ENCODE measurements at places on chromosomes 12 and 14.

GRCh38 chr12:116465856-116466255, 93.3 kb upstream of the MAP1LC3B2 start:
- no peak overlapping the region for H3K27ac ChIP-seq
- no peaks in the 10 kb centered on the region for H3K4me1 ChIP-seq
- no peak overlapping the region for H3K4me3 ChIP-seq
- H3K36me3 ChIP-seq: no peaks in the 10 kb centered on the region
- DNase-seq: no peak
- H3K27me3 ChIP-seq: no peaks in the 10 kb centered on the region

GRCh38 chr12:21559855-21560569, 33.9 kb downstream of the SPX start:
- peak; percentile 82 for DNase-seq
- no peak overlapping the region for H3K4me3 ChIP-seq
- no peak overlapping the region for H3K27ac ChIP-seq
- no peaks in the 10 kb centered on the region for H3K4me1 ChIP-seq
- no peaks in the 10 kb centered on the region for H3K27me3 ChIP-seq

DNA sequence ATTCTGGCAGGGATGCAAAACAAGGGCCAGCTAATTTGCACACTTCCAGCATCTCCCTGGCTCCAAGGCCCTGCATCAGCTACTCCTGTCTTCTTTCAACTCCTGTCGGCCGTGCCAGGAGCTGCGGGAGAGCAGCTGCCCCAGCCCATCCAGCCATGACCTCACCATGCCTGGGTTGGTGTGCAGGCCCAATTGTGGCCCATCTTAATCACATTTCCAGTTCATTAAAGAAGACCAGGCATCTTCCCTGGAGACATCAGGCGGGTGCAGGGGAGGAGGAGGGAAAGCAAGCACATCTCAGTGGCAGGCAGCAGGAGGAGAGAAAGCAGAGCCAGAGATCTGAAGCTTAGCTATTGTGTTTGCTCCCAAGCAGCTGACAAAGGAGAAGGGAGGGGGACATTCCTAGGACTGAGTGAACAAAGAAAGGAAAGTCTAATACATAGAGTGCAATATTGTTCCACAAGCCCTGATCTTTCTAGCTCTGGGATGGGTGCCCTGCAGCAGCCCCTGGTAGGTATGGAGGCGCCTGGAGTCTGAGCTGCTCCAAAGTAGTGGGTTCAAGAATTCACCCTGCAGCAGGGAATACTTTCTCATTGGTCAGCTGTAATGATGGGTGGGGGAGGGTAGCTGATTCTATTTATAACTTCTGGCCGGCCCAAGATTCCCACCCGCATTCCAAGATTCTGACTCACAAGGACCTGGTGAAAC, 40.1 kb downstream of the VWF start:
- H3K4me1 ChIP-seq: peaks cover 10% of the 10 kb centered on the region
- no peaks in the 10 kb centered on the region for H3K36me3 ChIP-seq
- peak overlapping the region; percentile 22 for H3K27ac ChIP-seq
- DNase-seq: peak; percentile 76
- H3K27me3 ChIP-seq: no peaks in the 10 kb centered on the region
- no peak overlapping the region for H3K4me3 ChIP-seq

- H3K4me1 ChIP-seq: peaks cover 11% of the 10 kb centered on the region
- H3K4me3 ChIP-seq: no peak overlapping the region
- no peak for DNase-seq
- H3K27me3 ChIP-seq: no peaks in the 10 kb centered on the region
- H3K27ac ChIP-seq: no peak overlapping the region
Observed at GRCh38 chr14:75174066-75174465, 2.3 kb downstream of the TMED10 start.

DNA sequence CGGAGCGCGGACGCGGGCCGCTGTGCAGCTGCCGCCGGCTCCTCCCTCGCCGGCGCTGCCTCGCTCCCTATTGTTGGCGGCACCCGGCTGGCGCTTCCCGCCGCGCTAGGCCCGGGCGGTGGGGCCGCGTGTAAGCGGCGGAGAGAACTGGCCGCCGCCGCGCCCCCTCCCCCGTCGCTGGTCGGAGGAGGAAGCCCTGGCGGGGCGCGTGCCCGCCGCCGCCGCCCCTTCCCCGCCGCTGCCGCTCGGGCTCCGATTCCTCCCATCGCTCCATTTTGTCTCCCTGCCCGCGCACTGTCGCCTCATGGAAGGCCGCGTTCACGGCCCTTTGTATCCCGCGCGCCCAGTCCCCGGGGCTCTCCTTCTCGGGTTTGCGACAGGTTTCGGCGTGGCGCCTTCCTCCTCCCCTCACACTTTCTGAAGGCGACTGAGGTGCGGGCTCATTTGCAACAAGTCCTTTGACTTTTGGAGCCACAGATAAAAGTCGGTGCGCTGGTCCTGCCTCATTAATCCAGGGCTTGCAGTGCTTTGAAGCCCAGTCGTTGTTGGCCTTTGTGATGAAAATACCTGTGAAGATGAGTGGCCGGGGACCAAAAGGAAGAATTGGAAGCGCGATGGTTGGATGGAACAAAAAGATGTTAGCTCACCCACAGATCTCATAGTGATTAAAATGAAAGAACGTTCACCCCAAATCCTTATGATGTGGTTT, 707 bp downstream of the CPSF6 start:
- H3K36me3 ChIP-seq: no peaks in the 10 kb centered on the region
- DNase-seq: peak; percentile 47
- peak overlapping the region; percentile 86 for H3K4me3 ChIP-seq
- no peaks in the 10 kb centered on the region for H3K27me3 ChIP-seq

DNA sequence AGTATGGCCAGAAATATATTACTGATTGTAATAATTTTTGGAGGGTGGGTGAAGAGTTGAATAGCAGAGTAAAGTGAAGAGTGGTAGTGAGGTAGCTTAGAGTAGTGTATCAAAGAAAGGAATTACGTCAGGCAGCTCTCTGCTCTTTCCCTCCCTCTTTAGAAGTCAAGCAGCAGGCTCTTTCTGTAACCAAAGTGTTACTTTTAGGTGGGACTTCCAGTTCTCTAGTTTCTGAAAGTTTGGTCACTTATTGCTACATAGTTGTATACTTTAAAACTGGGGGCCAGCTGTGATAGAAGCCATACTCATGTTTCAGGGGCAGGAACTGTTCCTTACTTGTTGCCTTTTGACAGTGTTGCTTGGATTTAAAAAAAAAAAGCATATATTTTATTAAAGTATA, 30.6 kb downstream of the ATF7IP start:
- peak overlapping the region; percentile 87 for H3K27ac ChIP-seq
- H3K27me3 ChIP-seq: no peaks in the 10 kb centered on the region
- DNase-seq: peak; percentile 18
- H3K4me3 ChIP-seq: peak overlapping the region; percentile 19
- H3K36me3 ChIP-seq: no peaks in the 10 kb centered on the region
- H3K4me1 ChIP-seq: peaks cover 20% of the 10 kb centered on the region

- H3K27ac ChIP-seq: no peak overlapping the region
- H3K27me3 ChIP-seq: no peaks in the 10 kb centered on the region
Observed at GRCh38 chr14:96616161-96616721, 114.1 kb downstream of the PAPOLA start.

GRCh38 chr12:62882140-62882539, 52.8 kb downstream of the PPM1H start:
- no peaks in the 10 kb centered on the region for H3K4me1 ChIP-seq
- no peaks in the 10 kb centered on the region for H3K36me3 ChIP-seq
- H3K27ac ChIP-seq: no peak overlapping the region
- H3K27me3 ChIP-seq: peaks cover 9% of the 10 kb centered on the region
- H3K4me3 ChIP-seq: no peak overlapping the region
